H9 (cell line): ENCODE measurements at places on chromosomes 5 and 9. TPM values are rescaled to one million over a fixed set of nuclear protein-coding genes. Genes with fewer than 3 reads are reported as not detected.

KLHL9 gene
- total RNA-seq: 17.4 and 18.2 TPM in 2 replicates

- H3K27me3 ChIP-seq: no peaks in the 10 kb centered on the region
- no peak overlapping the region for H3K4me3 ChIP-seq
These were observed 238.2 kb downstream of the GLIS3 start for GRCh38 chr9:4061717-4062116.

GRCh38 chr5:96649681-96650540, 12.3 kb upstream of the CAST start:
- no peak overlapping the region for H3K27ac ChIP-seq
- no peak overlapping the region for H3K4me3 ChIP-seq
- H3K27me3 ChIP-seq: no peaks in the 10 kb centered on the region

- no peaks in the 10 kb centered on the region for H3K4me1 ChIP-seq
- H3K27me3 ChIP-seq: no peaks in the 10 kb centered on the region
- H3K27ac ChIP-seq: no peak overlapping the region
- peaks cover 2% of the 10 kb centered on the region for H3K36me3 ChIP-seq
These were observed 12.7 kb upstream of the AHRR start for GRCh38 chr5:308672-309271.

GRCh38 chr5:65611524-65611923, 12.6 kb downstream of the TRIM23 start:
- H3K27ac ChIP-seq: no peak overlapping the region
- H3K4me3 ChIP-seq: no peak overlapping the region
- no peaks in the 10 kb centered on the region for H3K27me3 ChIP-seq
- H3K36me3 ChIP-seq: peaks cover 37% of the 10 kb centered on the region
- DNase-seq: no peak

DNA sequence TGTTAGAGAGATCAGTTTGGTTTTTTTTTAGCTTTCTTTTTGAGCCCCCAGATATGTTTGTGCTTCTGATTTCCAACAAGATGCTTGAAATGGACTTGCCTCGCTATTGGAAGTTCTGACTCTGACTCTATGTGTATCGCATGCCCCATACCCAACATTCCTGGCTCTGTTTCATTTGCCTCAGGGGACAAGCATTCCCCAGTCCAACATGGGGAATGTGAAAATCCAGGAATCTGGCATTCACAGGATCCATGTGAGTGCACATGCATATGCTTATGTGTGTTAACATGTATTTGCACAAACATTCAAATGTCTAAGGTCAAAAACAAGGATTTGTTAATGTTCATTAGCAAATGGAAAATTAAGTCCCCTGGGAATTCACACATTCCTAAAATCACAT, 233.9 kb downstream of the TLR4 start:
- DNase-seq: no peak
- no peak overlapping the region for H3K4me3 ChIP-seq
- H3K36me3 ChIP-seq: no peaks in the 10 kb centered on the region
- no peak overlapping the region for H3K27ac ChIP-seq
